ENCODE measurements at places on chromosomes 11 and 22.

DNA sequence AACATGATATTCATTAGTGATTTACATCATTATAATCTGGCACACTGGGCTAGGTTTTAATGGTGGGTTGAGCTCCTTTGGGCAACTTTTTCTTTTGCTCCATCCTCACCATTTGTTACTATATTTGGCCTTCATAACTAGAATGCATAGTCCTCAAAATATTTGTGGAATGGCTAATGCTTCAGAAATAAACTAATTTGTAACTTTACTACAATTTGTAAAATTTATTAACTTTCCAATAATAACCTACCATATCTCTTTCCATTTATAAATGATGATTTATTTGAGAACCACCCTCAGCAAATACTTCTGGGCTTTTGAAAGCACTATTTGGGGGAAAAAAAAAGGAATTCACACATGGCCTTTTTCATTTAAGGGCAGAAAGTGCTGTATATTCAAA, 79.7 kb downstream of the LARGE2 start:
- DNase-seq: no peak

- DNase-seq: peak; percentile 67
Measured at GRCh38 chr11:125168918-125169456, 4.4 kb downstream of the PKNOX2 start.

DNA sequence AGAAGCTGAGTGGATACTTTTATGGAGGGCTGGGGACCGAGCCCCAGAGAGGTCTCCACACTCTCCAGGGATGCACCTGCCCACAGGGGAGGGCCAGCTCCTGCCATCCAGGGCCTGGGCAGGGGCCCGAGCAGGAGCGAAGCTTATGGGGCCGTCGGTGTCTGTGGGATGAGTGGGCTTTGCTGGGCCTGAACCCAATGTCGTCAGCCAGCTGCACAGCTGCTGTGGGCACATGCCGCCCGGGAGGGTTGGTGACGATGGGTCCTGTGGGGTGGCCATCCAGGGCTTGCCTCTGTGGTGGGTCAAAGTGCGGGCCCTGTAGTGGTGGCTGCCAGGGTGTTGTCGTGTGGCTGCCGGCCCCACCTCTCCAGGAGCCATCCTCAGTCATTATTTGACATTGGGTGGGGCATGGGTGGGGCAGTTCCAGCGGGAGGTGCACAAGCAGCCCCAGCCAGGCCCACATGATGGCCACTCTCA, 447.1 kb downstream of the TBC1D22A start:
- no peak for DNase-seq

DNA sequence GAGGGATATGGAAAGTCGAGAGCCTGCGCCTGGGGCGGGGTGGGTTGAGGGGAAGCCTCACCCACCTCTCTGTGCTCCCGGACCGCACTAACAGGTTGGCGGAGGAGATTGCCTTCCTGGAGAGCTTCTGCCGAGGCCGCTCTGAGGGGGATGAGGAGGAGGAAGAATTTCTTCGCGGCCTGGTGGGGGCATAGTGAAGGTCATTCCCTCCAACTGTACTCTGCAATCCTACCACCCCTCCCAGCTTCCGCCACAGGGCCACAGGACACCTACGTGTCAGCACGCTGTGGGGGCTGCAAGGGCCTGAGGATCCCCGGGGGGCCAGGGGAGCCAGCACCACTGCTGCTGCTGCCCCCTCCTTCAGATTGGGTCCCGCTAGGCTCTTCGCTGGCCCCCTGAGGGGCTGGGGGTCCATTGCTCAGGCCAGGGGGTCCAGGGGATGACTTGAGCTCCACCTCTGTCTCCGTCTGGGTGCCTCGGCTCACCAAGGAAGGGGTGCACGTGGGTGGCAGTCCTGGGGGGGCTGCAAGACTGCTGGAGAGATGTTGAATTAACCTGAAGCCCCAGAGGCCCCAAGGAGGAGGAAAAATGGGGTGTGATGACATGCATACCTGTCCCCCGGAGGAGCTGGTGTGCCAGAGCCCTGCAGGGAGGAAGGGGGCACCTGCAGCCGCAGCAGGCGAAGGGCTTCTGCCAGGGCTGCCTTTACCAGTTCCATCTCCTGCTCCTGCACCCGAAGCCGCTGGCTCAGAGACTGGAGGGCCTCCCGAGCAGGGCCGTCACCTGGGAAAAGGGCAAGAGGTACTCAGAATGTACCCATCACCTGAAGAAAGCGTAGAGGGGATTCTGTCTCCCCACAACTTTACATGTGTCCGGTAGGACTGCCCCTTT, 1.5 kb downstream of the EML3 start:
- no peak for DNase-seq

DNA sequence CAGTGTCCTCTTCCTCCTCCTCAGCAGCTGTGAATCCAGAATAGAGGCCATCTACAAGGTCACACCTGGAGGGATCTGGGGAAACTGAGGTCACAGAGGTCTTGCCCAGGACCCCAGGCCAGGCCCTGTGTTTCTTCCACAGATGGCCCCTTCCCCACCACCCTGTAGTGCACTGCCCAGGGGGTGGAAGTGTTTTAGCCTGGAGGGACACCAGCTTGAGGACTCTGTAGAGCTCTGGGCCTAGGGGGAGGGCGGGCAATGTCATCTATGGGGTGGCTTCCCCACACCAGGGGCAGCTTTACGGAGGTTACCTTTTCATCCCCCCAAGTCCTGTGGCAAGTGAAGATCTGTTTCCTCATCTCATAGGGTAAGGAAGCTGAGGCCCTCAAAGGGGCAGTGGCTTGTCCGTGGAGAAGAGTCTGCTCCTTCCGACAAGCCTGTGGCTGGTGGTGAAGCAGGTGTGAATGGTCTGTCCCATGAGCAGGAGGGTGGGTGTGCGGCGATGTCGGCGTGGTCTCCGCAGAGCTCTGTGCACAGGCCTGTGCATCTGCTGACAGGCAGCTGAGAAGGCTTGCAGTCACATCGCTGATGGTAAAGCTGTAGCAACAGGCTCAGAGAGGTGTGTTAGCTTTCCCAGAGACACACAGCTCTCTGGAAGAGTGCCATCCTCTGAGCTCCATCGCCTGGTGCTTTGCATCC, 74.1 kb upstream of the WNT7B start:
- no peak for DNase-seq
